ENCODE measurements at places on chromosomes 6 and 20.

- no peak for DNase-seq
Measured at GRCh38 chr20:22807646-22808244, 223.4 kb upstream of the FOXA2 start.

DNA sequence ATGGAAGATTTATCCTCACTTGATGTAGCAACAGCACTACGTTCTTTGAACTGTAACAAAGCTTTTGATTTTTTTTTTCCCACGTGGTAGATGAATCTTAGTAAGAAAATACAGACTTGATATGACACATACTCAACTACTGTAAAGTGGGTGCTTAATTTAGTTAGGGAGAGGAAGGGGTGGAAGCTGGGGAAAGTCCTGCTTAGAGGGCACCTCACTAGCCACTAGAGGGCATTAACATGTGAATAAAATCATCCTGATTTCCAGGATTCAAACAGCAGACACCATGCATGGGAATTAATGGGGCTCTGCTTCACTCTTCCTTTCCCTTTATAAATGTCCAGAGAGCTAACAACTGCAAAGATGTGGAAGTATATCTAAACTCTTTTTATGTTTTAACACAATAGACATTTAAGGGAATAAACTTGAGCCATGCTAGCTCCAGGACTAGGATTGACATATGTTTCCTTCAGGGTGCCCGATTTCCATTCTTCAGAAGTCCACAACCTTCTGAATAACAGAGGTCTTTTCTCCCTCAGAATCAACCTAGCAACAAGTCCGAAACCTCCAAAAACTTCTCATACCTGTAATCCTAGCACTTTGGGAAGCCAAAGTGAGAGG, 250.1 kb downstream of the ATXN1 start:
- DNase-seq = no peak

DNA sequence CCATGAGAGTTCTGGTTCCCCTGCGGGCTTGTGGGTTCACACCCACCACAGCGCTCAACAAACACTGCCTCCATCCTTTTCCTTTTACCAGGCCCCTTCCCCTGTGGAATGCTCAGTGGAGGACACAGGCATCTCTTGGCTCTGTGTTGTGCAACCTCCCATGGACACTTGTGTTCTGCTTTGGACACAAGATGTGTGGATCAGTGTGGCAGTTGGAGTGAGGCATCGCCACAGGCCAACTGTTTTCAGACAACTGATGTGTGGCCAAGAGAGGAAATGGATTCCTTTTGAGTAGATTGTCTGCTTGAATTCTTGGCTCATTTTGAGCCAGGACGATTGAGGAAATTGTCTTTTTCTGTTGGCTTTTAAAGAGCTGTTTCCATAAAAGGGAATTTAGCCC, 26.8 kb downstream of the CST8 start:
- DNase-seq = no peak

DNA sequence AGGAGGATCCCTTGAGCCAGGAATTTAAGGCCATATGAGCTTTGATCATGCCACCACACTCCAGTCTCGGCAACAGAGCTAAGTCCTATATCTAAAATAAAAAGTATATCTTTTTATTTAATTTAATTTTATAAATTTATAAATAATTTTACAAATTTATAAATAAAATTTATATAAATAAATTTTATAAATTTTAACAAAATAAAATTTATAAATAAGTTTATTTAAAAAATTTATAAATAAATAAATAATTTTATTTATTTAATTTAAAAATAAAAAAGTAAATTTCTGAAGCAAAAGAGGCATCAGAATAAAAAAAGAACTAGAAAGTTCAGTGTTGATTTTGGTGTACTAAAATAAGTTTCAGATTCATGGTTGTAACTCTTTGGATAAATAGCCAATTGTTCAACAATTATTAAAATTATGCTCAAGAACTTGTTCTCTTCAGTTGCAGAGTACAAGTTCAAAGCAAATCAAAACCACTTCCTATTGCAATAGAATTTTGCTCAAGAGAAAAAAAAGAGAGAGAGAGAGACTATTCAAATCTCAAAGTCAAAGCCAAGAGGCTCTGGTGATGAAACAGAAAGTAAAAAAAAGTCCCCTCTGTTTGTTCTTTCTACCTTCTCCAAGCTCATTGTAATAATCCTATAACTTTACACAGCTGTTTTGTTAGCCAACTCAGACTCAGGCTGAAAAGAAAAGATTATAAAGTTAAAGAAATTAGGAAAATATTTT, 547.5 kb upstream of the ADGRB3 start:
- no peak for DNase-seq

- peak; percentile 89 for DNase-seq
Measured at GRCh38 chr6:5030596-5031136, 26.8 kb upstream of the RPP40 start.

- no peak for DNase-seq
Measured at GRCh38 chr6:70166088-70166958, 136.6 kb downstream of the COL9A1 start.

- DNase-seq = no peak
Measured at GRCh38 chr6:72661411-72661810, 39.5 kb downstream of the KCNQ5 start.

- DNase-seq = no peak
Measured at GRCh38 chr6:162478192-162478671, 249.3 kb downstream of the PRKN start.

GRCh38 chr6:39416026-39416425, 93.5 kb upstream of the KCNK16 start:
- no peak for DNase-seq

DNA sequence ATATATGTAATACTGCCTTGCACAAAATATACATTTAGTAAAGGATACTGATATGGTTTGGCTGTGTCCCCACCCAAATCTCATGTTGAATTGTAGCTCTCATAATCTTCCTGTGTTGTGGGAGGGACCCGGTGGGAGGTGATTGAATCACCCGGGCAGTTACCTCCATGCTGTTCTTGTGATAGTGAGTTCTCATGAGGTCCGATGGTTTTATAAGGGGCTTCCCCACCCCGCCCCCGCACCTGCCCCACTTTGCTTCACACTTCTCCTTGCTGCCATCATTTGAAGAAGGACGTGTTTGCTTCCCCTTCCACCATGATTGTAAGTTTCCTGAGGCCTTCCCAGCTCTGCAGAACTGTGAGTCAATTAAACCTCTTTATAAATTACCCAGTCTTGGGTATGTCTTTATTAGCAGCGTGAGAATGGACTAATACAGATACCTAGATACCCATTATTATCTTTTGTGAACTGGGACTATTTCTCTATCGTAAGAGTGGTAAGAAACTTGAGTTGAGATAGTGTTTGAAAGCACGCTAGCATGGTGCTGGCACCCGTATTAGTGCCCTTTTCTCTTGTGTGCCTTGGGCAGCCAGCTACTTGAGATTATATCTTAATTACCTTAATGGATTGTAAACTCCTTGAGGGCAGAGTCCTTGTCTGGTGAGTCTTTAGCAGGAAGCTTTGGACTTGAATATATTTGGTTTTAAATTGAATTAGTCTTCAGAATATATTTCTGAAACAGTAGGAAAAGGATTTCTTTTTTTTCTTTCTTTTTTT, 25.6 kb downstream of the TOP1 start:
- no peak for DNase-seq

DNA sequence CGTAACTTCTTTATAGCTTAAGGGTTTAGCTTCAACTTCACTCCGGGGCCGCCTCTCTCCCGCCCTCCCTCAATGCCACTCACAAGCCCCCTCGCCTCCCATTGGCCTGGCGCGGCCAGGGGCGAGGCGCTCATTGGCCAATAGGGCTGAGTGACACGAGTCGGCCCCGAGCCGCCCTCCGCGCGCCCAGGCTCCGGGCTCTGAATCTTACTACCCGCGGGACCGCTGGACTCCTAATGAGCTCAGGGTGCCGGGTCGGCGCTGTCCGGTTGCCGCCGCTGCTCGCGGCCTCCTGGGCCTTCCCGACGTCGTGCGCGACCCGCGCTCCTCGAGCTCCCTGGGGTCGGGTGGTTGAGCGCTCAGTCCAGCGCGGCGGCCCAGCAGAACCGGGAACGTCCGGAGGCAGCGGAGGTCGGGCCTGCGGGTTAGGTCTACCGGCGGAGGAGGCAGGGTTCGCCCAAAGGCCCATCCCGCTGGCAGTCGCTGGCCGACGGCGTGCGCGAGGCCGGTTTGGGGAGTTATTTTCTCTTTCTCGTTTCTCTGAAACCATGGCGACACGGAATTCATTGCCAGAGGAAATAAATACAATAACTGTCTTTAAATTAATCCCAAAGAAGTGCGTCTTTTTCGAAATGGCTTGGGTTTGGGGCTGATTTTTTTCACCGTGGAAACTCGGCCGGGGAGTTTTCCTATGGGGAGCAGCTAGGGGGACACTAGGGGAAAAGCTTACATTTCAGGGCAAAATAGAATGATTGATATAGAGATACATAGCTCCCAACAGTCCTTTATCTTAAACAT, at the start of gene SIM1:
Gene SIM1, minus strand, starts transcription at position 19 of the 798 bp plus-strand sequence. CDS start 1,453 bp downstream, outside the sequence.
- DNase-seq = no peak

- no peak for DNase-seq
Measured at GRCh38 chr20:53306192-53306805, 287.3 kb downstream of the ZNF217 start.

DNA sequence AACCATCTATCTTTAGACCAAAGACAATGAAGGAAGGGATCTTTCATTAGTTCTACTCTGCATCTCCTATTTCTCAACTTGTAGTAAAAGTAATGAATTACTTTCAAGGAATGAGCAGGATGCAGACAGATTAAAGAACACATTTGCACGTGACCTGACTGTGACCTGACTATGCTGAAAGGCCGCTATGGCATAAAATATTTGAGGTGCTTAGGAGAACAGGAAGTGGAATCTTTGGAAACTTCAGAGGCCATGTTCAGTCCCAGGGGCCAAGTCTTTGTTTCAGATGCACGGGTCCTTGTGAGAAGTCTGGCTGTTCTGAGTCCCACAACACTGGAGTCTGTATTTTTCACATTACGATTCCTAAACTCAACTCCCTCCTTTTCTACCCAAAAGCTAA, 41.0 kb downstream of the NINL start:
- no peak for DNase-seq

DNA sequence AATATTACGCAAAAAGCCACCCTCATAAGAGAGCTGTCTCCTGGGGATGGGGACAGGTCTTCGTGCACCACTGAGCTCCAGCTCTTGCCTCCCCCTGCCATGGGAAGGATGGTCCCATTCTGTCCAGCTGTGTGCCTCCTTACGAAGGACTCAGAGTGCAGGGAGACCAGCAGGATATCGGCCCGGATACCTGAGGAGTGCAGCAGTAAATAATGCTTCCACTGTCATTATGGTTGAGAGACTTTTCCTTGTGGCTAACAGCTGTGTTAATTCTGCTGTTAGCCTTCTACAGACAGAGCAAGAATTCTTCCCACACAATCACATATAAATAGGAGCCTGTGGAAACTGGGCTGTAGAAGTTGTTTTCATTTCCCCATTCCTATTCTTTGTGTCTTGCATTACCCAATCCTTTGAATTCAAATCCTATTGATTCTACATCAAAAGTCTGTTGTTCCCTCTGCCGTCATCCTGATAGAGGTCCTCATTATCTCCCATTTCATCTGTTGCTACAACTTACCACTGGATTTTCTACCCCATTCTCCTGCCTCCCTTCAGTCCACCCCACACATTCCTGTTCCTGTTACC, 364.6 kb upstream of the SOX4 start:
- no peak for DNase-seq

DNA sequence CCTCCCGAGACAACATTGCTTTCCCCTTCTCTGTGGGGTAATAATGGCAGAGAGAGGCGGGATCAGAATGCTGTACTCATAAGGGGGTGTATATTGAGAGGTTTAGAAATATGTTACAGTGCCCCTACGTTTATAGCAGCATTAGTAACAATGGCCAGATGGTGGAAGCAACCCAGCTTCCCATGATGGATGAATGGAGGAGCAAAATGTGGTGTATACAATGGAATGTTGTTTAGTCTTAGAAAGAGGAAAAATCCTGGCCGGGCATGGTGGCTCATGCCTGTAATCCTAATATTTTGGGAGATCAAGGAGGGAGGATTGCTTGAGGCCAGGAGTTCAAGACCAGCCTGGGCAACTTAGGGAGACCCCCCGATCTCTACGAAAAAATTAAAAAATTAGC, 12.9 kb downstream of the BANF2 start:
- no peak for DNase-seq

- DNase-seq = no peak
Measured at GRCh38 chr20:60034231-60035110, 76.2 kb downstream of the CDH26 start.

- no peak for DNase-seq
Measured at GRCh38 chr6:80340280-80340679, 233.8 kb downstream of the BCKDHB start.

DNA sequence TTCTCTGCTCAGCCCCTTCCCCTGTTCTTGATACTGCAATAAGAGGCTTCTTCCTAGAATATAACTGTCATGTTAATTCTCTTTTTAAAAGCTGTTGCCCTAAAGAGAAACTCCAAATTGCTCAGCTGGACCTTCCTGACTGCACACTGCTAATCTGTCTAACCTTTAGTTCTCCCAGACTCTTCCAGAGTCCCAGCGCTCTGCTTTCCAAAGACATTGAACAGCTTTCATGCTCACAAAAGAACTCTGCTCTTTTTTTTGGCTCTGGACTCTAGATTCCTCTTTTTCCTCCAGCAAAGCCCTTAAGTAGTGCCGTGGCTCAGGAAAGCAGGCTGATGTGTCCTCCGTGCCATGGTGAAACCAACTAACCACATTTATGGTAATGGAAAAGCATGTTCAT, 356.6 kb upstream of the RSPO3 start:
- DNase-seq = no peak
